ENCODE measurements at places on chromosomes 3 and 15.

GRCh38 chr3:181839916-181840297 is 128.2 kb downstream of the SOX2 start:
- DNase-seq: no peak

- DNase-seq: no peak
Measured at GRCh38 chr15:45118996-45119395, 4.9 kb downstream of the DUOXA2 start.

- no peak for DNase-seq
Measured at GRCh38 chr3:192953926-192954325, 36.3 kb upstream of the MB21D2 start.

GRCh38 chr3:177441813-177442646 is 244.7 kb upstream of the TBL1XR1 start:
- peak; percentile 97 for DNase-seq

- DNase-seq: no peak
Measured at GRCh38 chr3:100833483-100833882, 124.2 kb downstream of the TFG start.

- DNase-seq: no peak
Measured at GRCh38 chr3:197007953-197008352, 21.7 kb downstream of the MELTF start.

DNA sequence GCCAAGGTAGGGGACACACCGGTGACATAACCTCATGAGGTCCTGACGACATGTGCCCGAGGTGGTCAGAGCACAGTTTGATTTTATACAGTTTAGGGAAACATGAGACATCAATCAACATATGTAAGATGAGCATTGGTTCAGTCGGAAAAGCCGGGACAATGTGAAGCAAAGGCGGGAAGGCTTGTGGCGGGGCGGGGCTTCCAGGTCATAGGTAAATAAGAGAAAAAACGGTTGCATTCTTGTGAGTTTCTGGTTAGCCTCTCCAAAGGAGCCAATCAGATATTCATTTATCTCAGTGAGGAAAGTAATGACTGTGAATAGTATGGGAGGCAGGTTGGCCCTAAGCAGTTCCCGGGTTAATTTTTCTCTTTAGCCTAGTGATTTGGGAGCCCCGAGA is 271.7 kb upstream of the ATP10A start:
- no peak for DNase-seq

DNA sequence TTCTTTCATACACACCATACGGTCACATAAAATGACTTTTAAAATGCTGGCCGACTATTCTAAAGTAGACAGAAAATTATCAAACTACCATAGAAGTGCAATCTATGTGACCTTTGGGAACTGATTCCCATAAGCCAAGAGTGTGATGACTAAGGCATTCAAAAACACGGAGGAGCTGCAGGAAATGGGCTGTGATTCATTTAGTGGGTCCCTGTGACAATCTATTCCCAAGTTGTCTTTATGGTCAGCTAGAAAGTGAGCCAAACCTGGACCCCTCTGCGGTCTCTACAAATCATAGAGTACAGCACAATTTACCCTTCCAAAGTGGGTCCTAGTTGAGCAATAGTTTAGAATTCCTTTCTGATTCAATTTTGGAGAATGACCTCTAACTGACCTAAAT is 251.5 kb upstream of the CBLB start:
- no peak for DNase-seq

DNA sequence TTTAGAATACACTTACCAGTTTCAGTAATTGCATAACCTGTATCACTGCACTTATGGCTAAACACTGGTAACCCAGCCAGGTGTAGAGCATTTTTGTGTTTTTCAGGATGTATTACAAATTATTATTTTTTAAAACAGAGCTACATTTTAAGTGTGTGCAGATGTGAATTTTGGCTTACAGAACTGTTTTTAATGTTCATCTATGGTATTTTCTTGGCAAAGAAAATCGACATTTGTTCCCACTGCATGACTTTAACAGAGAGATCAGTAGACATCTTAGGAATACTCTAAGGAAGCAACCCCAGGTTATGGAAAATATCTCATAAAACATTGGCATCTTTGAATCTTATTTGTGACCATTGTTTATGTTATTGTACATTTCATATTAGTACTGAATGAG is 73.3 kb downstream of the ATP13A4 start:
- no peak for DNase-seq

- DNase-seq: peak; percentile 84
Measured at GRCh38 chr3:150384296-150385212, 23.5 kb upstream of the TSC22D2 start.

DNA sequence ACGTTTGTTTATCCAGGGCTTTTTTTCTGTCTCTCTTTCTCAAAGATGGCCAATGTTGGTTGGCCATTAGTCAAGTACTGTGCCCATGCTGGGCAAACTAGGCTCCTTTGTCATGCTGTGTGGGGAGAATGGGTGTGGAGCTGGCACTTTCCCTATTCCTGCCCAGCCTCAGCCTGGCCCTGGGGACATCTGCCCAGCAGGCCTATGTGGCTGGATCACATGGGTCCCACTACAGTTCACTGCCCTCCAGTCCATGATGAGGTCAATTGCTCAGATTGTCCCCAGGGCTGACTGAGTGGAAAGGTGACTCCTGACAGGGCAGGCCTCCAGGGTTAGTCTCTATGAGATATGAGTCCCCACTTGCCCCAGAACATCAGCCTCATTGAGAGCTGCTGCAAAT is 54.4 kb upstream of the HERC1 start:
- DNase-seq: no peak

- DNase-seq: no peak
Measured at GRCh38 chr3:64911138-64911537, 223.3 kb upstream of the ADAMTS9 start.

- peak; percentile 76 for DNase-seq
Measured at GRCh38 chr15:74782259-74783071, 585 bp downstream of the CSK start.

DNA sequence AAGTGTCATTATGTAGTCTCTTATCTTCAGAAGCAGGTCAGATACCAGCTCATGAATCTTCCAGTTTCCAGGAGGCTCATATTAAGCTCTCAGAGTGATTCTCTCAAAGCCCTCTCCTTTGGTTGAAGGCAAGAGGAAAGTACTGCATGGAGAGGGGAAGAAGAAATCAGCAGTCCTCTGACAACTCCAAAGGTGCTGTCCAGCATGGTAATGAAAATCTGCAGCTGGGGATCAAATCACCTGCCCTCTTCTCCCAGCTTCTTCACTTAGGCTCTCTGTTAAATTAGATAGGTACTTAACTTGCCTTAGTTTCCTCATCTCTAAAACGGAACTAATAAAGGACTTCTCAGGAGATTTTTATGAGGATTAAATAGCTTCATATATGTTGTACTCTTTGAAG is 738.8 kb upstream of the GOLIM4 start:
- no peak for DNase-seq

GRCh38 chr3:61315871-61316270 is 64.6 kb upstream of the FHIT start:
- DNase-seq: no peak

- no peak for DNase-seq
Measured at GRCh38 chr3:180570238-180570637, 31.7 kb upstream of the TTC14 start.

DNA sequence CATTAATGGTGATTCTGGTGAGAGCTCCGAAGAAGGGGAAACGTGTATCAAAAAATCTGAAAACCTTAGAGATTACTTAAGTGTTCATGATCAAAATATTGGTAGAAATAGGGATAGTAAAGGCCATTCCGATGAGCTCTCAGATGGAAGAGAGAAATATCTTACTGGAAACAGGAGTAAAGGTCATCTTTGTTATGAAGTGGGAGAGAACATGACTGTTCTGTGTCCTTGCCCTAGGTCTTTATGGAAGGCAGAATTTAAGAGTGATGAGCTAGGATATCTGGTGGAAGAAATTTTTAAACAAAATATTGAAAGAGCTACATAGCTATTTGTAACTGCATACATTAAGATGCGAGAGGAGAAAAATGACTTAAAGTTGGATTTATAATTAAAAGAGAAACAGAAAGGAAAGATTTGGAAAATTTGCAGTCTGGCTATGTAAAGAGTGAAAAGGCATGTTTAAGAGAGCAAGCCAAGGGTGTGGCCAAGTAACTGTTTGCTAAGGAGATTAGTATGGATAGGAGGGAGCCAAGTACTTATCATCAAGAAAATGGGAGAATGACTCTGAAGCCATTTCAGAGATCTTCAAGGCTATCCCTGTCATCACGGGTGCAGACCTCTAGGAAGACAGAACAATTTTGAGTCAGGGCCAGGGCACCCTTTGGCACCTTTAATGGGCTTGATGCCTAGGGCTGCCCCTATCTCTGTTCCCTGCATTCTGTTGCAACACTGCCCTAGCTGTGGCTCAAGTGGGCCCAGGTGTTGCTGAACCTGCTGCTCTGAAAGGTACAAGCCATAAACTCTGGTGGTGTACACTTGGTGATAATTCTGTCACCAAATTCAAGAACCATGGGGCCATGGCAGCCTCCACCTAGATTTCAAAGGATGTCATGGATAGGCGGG is 27.3 kb downstream of the SLMAP start:
- DNase-seq: no peak

GRCh38 chr3:156818890-156819289 is 7.3 kb upstream of the LEKR1 start:
- DNase-seq: no peak

DNA sequence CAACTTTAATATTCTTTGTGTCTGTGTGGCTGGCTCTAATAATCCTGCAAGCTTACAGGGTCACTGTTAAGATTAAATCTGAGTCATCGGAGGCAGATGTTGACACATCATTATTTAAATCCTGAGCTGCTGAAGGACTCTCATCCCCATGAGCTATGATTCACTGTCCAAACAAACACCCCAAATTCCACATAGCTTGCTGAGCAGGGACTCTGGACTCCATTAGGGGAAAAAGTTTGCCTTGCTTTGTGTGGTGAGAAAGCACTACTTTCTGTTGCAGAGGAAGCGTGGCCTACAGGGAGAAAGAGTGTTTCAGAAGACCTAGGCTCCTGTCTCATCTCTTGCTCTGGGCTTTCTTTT is 213.7 kb downstream of the PDCD6IP start:
- DNase-seq: no peak

- no peak for DNase-seq
Measured at GRCh38 chr3:94183551-94183950, 120.7 kb downstream of the NSUN3 start.

DNA sequence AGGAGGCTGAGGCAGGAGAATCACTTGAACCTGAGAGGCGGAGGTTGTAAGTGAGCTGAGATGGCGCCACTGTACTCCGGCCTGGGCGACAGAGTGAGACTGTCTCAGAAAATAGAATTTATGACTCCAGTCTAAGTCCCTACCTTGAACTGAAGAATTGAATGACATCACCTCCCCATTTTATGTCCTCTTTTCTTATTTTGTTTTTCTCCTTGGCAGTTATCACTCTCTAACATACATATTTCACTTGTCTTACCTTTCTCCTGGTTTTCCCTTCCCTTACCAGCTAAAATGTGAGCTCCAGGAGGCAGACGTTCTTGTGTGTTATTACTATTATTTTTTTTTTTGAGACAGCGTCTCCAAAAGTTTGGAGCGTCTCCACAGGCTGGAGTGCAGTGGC is 7.6 kb downstream of the TATDN2 start:
- DNase-seq: no peak

DNA sequence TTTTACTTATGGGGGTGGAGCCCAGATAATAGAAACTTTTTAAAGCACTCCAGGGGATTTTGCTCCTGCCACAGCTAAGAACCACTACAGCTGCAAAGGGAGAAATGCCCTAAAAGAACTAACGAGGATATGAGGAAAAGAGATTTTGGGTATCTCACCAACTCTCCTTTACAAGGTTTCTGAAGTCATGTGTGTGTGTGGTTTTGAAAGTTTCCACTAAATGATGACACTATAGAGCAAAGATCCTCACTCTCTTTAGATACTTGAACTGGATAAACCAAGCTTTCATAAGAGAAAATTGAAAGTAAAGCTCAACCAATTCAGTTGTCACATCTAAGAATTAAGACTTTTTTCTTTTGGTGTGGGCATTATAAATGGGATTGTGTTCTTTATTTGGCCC is 455.3 kb upstream of the ALCAM start:
- no peak for DNase-seq

- DNase-seq: peak; percentile 68
Measured at GRCh38 chr3:185332026-185332735, 30.8 kb upstream of the MAP3K13 start.

DNA sequence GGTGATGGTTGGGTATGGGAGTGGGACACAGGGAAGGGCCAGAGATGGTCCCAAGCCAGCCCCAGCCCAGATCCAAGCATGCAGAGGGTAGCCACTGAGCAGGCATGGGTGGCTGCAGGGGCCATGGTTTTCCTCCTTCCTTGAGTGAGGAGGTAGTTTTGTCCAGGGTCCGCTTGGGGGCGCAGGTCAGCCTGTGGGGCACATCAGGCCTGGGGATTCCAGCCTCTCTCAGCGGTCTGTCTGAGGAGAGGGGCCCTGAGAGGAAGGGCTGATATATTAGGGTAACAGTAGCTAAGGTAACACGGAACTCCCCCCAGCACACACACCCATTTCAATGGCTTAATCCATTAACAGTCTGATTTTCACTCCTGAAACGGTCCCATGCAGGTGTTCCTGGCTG is 22.7 kb upstream of the LCTL start:
- DNase-seq: peak; percentile 77

DNA sequence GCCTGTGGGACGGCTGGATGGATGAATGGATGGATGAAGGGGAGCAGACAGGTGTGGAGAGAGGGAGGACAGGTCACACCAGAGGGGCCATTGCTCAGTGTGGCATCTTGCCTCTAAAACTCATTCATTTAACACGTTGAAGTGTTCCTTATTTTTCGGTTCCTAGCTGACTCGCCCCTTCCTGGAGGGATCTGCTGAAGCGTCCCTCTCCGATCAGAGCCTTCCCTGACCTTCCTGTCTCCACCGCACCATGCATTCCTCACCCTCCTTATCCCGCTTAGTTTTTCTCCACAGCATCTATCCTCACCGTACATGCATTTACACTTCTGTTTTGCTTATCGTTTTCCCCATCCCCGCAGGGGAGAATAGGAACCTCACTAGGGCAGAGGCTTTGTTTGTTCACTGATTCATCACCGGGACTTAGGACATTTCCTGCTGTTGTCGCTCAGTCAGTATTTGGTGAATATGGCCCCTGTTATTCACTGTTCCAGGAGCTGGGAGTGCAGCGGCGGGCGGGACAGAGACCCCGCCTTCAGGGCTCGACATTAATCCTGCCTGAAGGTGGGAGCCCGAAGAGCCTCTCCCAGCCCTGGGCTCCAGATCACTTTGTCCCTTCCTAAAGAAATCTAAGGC is 32.0 kb downstream of the FOXL2 start:
- DNase-seq: no peak

DNA sequence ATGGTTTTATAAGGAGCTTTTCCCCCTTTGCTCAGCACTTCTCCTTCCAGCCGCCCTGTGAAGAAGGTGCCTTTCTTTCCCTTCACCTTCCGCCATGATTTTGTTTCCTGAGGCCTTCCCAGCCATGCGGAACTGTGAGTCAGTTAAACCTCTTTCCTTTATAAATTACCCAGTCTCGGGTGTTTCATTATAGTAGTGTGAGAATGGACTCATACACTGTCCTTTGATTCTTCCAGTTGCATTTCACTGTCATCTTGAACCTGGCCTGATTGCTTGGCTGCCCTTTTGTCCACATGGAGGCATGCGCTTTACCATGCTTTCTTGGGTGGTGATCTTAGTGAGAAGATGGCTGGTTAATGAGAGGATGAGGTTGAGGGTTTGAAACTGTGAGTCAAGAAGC is 23.2 kb downstream of the USP13 start:
- no peak for DNase-seq

All from RPMI8226 (cell line).